ENCODE measurements at places on chromosomes 3 and 15. TPM values are rescaled to one million over a fixed set of nuclear protein-coding genes. Genes with fewer than 3 reads are reported as not detected.

DNA sequence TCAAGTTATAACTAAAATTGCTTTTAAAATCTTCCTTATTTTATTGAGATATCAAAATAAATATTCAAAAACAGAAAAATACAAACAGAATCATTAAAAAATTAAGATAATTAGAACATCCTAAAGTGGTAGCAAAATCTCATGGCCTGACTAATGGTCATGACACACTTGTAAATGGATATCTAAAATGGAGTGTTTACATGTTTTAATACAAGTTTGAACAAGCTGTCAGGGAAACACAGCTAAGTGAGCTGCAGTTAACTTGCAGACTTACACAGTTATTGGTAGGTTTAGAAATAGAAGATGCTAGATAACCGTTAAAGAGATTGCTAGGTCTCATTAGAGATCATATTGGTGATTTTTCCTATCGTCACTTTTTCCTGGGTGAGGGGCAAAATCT is 242.3 kb downstream of the LPP start:
- no peak for DNase-seq
- peaks cover 53% of the 10 kb centered on the region for H3K4me1 ChIP-seq
- peak overlapping the region; percentile 50 for H3K4me3 ChIP-seq
- no peaks in the 10 kb centered on the region for H3K36me3 ChIP-seq
- H3K27me3 ChIP-seq = no peaks in the 10 kb centered on the region

- H3K27ac ChIP-seq = no peak overlapping the region
- DNase-seq = no peak
- peaks cover 1% of the 10 kb centered on the region for H3K27me3 ChIP-seq
- H3K36me3 ChIP-seq = peaks cover 4% of the 10 kb centered on the region
- H3K4me1 ChIP-seq = no peaks in the 10 kb centered on the region
- no peak overlapping the region for H3K4me3 ChIP-seq
These were observed 36.4 kb downstream of the SEC22C start for GRCh38 chr3:42545284-42545900.

CADM2 gene
- 0.64 TPM for polyA plus RNA-seq

PRICKLE2 gene
- 0.64 TPM for polyA plus RNA-seq

CHRNA5 gene
- 0.62 TPM for polyA plus RNA-seq

DNA sequence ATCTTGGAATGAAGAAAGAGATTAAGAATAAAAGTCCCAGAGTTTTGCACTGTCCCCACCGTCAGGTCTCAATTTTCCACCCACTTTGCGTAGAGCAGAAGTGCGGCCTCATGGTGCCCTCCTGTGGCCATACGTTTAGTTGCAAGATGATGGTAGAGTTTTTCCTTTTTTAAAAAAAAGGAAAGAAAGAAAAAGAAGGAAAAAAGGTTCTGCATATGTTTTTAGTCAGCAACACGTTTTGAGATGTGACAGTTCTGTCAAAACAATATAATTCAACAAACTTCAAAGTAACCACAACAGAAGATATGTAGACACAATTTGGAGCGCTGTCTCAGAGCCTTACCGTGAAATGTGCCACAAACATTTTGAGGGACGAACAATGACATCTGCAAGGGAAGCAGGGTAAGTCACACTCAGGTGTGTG is 24.6 kb downstream of the EBLN2 start:
- no peaks in the 10 kb centered on the region for H3K36me3 ChIP-seq
- DNase-seq = peak; percentile 36
- no peak overlapping the region for H3K4me3 ChIP-seq
- no peaks in the 10 kb centered on the region for H3K27me3 ChIP-seq

ZNF710 gene
- polyA plus RNA-seq = 3.4 TPM

DNA sequence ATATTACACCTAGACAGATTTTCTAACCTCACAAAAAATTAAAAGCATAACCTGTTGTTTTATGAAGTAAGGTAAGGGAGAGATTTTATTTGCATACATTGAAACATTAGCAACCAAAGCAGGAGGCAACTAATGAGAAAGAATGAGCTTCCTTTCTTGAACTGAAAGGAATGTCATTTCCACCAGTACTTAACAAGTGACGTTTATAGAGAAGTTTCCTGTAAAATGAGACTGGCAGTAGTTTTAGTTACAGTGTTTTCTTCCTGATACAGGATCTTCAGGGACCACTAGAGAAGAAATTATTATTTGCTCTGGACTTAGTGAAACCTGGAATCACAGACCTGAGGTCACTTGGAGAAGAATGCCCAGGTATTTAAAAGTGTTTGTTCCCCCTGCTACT is 27.4 kb upstream of the FRMD5 start:
- peaks cover 4% of the 10 kb centered on the region for H3K27me3 ChIP-seq
- H3K4me3 ChIP-seq = no peak overlapping the region
- no peaks in the 10 kb centered on the region for H3K36me3 ChIP-seq
- H3K4me1 ChIP-seq = no peaks in the 10 kb centered on the region

DNA sequence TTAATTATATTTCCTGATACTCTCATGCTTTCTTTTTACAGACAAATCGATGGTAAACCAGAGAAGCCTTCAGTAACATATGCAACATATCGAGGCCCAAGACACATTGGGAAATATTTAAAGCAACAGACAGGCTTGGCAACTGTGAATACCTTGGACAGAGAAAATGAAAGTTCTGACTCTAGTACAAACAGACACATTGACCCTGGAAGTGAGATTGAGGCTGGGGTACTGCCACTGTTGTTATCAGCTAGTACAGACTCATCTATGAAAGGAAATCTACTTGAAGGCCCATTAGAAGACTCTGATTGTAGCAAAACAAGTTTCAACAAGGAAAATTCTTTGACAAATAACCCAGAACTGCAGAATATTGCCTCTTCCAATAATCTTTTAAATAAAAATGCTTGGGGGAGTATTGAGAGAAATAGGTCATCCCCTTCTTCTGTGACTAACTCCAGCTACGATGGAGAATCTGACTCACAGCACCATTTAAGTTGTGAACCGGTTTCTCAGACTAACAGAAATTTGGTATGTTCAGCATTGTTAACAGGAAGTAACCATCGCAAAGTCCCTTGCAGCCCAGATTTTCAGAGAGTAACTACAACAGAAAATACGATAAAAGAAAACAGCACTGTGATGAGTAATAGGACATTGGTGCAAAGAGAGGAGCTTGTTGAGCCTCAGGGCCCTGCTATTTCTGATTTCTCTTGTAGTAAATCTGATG is 50.2 kb downstream of the CRYBG3 start:
- no peak for DNase-seq
- H3K27ac ChIP-seq = peak overlapping the region; percentile 17
- H3K4me3 ChIP-seq = peak overlapping the region; percentile 59
- no peaks in the 10 kb centered on the region for H3K36me3 ChIP-seq
- peaks cover 2% of the 10 kb centered on the region for H3K27me3 ChIP-seq

DNA sequence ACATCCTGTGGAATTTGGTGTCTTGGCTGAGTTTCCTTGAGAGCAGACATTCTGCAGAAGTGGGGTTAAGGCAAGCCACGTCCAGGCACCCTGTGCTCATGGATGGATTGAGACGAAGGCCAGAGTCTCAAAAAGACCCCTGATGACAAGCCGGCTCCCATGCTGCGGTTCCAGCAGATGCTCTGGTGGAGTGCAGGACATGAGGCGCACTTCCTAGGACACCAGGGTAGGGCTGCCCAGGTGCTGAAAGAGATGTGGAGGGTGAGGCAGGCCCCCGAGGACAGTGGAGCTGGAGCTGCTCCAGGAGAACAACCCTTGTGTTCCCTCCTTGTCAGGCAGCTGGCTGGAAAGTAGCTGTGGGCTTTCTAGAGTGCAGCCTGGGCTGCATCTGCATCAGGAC is 81.0 kb downstream of the ASB7 start:
- no peaks in the 10 kb centered on the region for H3K36me3 ChIP-seq
- H3K27ac ChIP-seq = no peak overlapping the region

DNA sequence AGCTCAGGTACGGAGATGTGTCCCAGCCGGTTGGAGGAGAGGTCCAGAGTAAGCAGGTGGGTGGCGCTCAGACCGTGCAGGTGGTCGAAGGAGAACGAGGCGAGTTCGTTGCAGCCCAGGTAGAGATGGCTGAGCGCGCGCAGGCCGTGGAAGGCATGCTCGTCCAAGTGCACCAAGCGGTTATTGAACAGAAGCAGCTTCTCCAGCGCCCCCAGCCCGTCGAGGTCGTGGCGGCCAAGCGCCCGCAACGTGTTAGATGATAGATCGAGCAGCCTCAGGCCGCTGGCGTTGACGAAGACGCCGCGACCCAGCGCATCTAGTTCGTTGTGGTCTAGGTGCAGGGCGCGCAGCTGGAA is 648 bp downstream of the AMIGO3 start:
- H3K27ac ChIP-seq = peak overlapping the region; percentile 92
- peaks cover 8% of the 10 kb centered on the region for H3K27me3 ChIP-seq
- DNase-seq = no peak
- H3K4me3 ChIP-seq = peak overlapping the region; percentile 92
- no peaks in the 10 kb centered on the region for H3K36me3 ChIP-seq

PIGZ gene
- 1.6 TPM for polyA plus RNA-seq

AQR gene
- polyA plus RNA-seq = 8.5 TPM

- H3K27me3 ChIP-seq = peaks cover 7% of the 10 kb centered on the region
- H3K27ac ChIP-seq = no peak overlapping the region
- H3K4me1 ChIP-seq = peaks cover 20% of the 10 kb centered on the region
- no peak for DNase-seq
- H3K4me3 ChIP-seq = peak overlapping the region; percentile 86
These were observed 982 bp downstream of the TAGLN3 start for GRCh38 chr3:111999484-112000324.

P2RY12 gene
- 0.17 TPM for polyA plus RNA-seq

- peaks cover under 1% of the 10 kb centered on the region for H3K27me3 ChIP-seq
- no peaks in the 10 kb centered on the region for H3K4me1 ChIP-seq
- no peaks in the 10 kb centered on the region for H3K36me3 ChIP-seq
- no peak overlapping the region for H3K27ac ChIP-seq
- no peak for DNase-seq
These were observed 19.0 kb downstream of the FAM3D start for GRCh38 chr3:58647381-58648141.

- H3K4me3 ChIP-seq = no peak overlapping the region
- no peak for DNase-seq
- H3K27ac ChIP-seq = no peak overlapping the region
These were observed 74.3 kb downstream of the LARS2 start for GRCh38 chr3:45462522-45463265.

UTS2B gene
- polyA plus RNA-seq = not detected

GRCh38 chr3:194379231-194379630 is 9.7 kb upstream of the LRRC15 start:
- H3K4me3 ChIP-seq = no peak overlapping the region
- no peak for DNase-seq
- no peaks in the 10 kb centered on the region for H3K4me1 ChIP-seq
- no peaks in the 10 kb centered on the region for H3K36me3 ChIP-seq

PPM1L gene
- 20.5 TPM for polyA plus RNA-seq

TICRR gene
- polyA plus RNA-seq = not detected

DNA sequence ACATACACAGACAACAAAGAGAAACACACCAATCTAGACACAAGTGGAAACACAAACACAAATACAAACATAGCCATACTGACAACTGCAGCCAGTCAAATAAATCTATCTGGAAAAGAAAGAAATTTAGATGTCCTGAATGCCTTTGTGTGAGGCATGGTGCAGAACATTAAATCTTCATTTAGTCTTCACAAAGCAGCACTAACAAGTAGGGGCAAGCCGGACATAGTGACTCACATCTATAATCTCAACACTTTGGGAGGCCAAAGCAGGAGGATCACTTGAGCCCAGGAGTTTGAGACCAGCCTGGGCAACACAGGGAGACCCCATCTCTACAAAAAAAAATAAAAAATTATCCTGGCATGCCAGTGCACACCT is 11.7 kb downstream of the MEGF11 start:
- H3K36me3 ChIP-seq = no peaks in the 10 kb centered on the region
- H3K4me3 ChIP-seq = no peak overlapping the region
- H3K4me1 ChIP-seq = no peaks in the 10 kb centered on the region
- peaks cover 3% of the 10 kb centered on the region for H3K27me3 ChIP-seq

- H3K27ac ChIP-seq = no peak overlapping the region
- peaks cover 9% of the 10 kb centered on the region for H3K4me1 ChIP-seq
- H3K36me3 ChIP-seq = no peaks in the 10 kb centered on the region
- no peak for DNase-seq
- H3K4me3 ChIP-seq = no peak overlapping the region
- H3K27me3 ChIP-seq = peaks cover 4% of the 10 kb centered on the region
These were observed 80.5 kb downstream of the TOP2B start for GRCh38 chr3:25584011-25584789.

- no peak overlapping the region for H3K4me3 ChIP-seq
- DNase-seq = no peak
- H3K27ac ChIP-seq = no peak overlapping the region
These were observed 286.0 kb upstream of the TGFBR2 start for GRCh38 chr3:30320392-30320791.

DNA sequence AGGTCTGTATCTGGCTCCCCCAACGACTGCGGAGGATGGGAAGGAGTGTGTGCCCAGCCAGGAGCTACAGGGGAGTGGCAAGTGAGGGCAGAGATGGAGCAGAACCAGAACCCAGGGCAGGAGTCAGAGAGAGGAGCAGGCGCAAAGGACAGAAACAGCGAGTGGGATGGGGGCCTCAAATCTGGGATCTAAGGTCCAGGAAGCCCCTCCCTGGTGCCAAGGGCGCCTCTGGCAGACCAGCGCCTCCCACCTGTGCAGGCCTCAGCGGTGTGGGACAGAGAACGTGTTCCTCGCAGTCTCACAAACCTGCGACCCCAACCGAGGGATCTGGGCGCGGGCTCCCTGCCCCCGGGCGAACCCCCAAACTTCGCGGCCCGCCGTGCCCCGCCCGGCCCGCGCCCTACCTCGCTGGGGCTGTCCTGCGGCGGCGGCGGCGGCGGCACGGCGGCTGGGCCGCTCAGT is 301 bp downstream of the PCBP4 start:
- no peak for DNase-seq
- peaks cover 17% of the 10 kb centered on the region for H3K4me1 ChIP-seq
- H3K27ac ChIP-seq = peak overlapping the region; percentile 26
- H3K36me3 ChIP-seq = no peaks in the 10 kb centered on the region

DNA sequence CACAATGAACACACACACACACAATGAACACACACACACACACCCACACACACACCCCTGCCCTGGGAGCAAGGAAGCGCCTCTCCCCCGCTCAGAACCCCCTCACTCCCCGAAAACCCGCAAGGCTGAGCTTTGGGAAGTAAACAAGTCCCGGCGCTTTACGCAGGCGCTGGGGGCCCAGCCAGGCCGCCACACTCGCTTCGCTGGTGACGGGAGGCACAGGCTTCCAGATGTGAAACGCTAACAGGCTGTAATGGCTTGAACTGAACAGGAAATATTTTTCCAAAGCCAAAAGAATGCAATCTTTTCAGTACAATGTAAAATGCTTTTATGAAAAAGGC is 122.7 kb upstream of the IGF1R start:
- no peaks in the 10 kb centered on the region for H3K4me1 ChIP-seq
- H3K27ac ChIP-seq = no peak overlapping the region
- H3K36me3 ChIP-seq = no peaks in the 10 kb centered on the region
- H3K27me3 ChIP-seq = peaks cover under 1% of the 10 kb centered on the region
- no peak for DNase-seq
- no peak overlapping the region for H3K4me3 ChIP-seq

COL8A1 gene
- not detected for polyA plus RNA-seq

HRH1 gene
- polyA plus RNA-seq = 0.97 TPM

DNA sequence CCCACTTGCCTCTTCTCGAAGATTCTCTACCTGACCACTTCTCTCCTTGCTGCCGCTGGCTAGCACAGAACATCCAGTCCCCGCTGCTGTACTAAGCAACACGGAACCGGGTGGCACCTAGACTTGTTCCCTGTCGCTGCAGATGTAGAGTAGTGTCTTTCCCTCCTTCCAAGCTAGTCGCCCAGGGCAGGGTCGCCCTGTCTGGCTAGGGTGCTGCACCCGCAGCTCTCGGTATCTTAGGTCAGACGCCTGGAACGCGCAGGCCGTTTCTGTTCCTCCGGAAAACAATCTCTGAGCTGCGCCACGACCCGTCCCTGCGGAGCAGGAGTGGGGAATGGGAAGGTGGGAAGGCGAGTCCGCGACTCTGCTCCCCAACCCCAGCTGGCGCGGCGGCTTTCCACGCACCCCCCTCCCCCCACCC is 758 bp upstream of the SNX33 start:
- peak overlapping the region; percentile 75 for H3K4me3 ChIP-seq
- no peaks in the 10 kb centered on the region for H3K36me3 ChIP-seq
- H3K27ac ChIP-seq = no peak overlapping the region
- H3K4me1 ChIP-seq = peaks cover 29% of the 10 kb centered on the region

HHLA2 gene
- polyA plus RNA-seq = not detected
